ENCODE measurements at places on chromosomes 3 and 15. TPM values are rescaled to one million over a fixed set of nuclear protein-coding genes. Genes with fewer than 3 reads are reported as not detected.

SERPINI2 gene
- not detected for total RNA-seq

SLC28A1 gene
- total RNA-seq: not detected

HRH1 gene
- not detected for total RNA-seq

STRIT1 gene
- total RNA-seq: not detected

ADAMTS17 gene
- total RNA-seq: 0.10 TPM

MESP2 gene
- total RNA-seq: not detected

CADM2 gene
- 0.10 TPM for total RNA-seq

CHRFAM7A gene
- total RNA-seq: 1.2 TPM

IL17RB gene
- total RNA-seq: 0.32 TPM

UBXN7 gene
- total RNA-seq: 107 TPM

GABRA5 gene
- total RNA-seq: not detected
